ENCODE measurements at places on chromosomes 4 and X.

DNA sequence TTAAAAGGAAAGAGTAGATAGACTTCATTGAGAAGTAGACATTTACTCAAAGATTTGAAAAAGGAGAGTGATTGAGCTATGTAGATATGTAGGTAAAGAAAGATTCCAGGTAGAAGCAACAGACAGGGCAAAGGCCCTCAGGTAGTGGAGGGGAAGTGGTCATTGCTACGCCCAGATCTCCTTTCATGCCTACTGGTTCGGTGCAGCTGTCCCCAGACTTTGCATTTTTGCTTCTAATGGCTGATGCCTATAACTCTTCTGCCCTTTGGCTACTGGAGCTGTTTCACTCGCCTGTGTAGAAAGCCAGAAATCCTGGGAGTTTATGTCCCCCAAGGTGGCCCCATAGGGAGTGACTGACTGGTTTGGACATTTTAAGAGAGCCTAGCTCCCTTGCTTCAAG, 16.9 kb upstream of the ARMCX2 start:
- no peak for DNase-seq

DNA sequence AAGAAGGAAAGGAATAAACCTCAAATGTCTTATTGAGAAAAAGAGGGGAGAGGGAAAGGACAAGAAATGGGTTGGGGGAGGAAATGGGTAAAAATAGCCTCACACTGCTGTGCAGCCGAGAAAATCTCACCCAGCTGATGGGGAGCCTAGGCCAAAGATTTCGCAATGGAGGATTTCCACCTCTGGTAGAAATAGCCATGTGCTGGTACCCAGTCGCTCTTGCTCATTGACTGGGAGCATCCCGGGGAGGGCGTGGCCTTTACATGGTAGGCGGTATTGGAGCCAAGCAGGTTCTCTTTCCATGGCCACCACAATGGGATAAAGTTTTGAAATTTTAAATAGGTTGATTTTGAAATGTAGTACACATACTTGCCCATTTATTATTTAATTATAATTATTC, 255.1 kb upstream of the LDB2 start:
- DNase-seq: no peak

GRCh38 chrX:28590396-28590795, 3.1 kb downstream of the IL1RAPL1 start:
- peak; percentile 9 for DNase-seq

- peak; percentile 45 for DNase-seq
Observed at GRCh38 chrX:124208660-124209059, 123.8 kb upstream of the TEX13D start.

DNA sequence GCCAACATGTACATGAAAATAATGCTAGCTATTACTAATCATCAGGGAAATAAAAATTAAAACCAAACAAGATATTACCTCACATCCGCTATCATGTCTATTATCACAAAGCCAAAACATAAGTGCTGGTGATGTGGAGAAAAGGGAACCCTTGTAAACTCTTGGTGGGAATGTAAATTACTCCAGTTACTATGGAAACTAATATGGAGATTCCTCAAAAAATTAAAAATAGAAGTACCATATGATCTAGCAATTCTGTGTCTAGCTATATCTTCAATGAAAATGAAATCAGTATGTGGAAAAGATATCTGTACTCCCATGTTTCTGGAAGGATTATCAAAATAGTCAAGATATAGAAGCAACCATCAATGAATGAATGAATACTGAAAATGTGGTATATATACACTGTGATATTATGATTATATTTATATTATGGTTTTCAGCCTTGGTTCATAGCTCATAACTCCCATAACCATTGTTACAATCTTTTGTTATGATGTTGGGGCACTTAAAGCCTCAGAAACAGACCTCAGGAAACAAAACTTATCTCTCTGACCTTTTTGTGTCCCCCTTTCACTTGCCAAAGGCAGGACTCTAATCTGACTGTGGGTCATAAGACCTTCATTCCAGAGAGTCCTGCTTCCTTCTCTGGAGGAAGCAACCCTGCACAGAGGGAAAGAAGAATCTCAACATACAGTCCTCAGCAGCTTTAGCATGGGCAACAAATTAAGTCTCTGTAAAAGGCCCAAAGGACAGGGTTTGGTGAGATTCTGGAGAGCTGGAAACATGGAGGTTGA, 933.2 kb downstream of the ADGRL3 start:
- no peak for DNase-seq

DNA sequence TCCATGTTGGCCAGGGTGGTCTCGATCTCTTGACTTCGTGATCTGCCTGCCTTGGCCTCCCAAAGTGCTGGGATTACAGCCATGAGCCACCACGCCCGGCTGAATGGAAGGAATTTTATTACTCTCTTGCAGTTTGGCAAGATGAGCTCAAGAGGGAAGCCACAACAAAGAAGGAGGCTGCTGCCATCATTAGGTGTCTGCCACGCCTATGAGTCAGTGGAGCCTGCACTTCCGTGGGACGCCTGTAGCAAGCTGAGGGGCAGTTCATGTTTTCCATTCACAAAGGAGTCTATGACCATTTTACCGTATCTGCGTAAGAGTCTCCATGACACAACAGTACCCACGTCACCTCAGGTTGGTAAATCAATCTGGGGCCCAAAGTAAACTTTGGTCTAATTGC, 51.2 kb upstream of the CHRNA9 start:
- peak; percentile 20 for DNase-seq

- no peak for DNase-seq
Observed at GRCh38 chr4:39631700-39632079, 7.0 kb downstream of the SMIM14 start.

- peak; percentile 36 for DNase-seq
Observed at GRCh38 chrX:97860226-97860625, 976.5 kb downstream of the RPA4 start.

DNA sequence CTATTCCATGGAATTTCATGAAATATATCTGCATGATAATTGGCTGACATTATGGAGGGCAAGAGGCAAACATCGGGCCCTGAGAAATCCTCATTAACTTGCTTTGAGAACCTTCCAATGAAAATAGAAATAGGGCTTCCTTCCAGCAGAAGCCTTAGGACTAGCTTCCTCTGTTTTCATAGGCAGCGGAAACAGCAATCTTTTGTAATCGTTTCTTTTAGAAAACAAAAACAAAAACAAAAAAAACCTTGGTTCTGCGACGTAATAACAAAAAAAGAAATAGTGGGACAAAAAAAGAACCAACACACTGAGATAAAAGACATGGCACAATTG, 62.9 kb downstream of the GEMIN8 start:
- no peak for DNase-seq
